ENCODE measurements at places on chromosomes 5 and 9.

GRCh38 chr5:127602896-127603844 is 45.7 kb upstream of the CTXN3 start:
- no peak for DNase-seq

GRCh38 chr9:79974806-79975422 is 403.1 kb downstream of the TLE4 start:
- no peak for DNase-seq

DNA sequence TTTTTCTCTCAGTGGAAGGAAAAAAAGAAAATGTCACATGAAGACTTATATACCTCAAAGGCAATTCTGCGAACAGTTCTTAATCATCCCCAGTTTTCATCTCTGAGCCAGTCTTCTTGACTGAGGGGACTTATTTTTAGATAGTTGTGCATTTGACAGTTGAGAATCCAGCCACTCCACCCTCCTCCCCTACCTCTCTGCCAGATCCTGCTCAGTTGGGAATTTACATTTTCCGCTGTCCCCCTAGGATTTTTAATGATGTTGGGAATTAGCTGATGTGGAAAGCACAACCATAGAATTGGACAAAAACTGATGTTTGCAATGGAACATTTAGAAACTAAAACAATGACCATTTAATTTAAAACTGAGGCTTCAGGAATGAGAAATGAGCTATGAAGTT is 194.3 kb upstream of the PIK3R1 start:
- no peak for DNase-seq

GRCh38 chr5:55415071-55415470 is 107.3 kb downstream of the MTREX start:
- DNase-seq, result no peak

GRCh38 chr5:74457876-74458275 is 182.7 kb downstream of the ENC1 start:
- no peak for DNase-seq

DNA sequence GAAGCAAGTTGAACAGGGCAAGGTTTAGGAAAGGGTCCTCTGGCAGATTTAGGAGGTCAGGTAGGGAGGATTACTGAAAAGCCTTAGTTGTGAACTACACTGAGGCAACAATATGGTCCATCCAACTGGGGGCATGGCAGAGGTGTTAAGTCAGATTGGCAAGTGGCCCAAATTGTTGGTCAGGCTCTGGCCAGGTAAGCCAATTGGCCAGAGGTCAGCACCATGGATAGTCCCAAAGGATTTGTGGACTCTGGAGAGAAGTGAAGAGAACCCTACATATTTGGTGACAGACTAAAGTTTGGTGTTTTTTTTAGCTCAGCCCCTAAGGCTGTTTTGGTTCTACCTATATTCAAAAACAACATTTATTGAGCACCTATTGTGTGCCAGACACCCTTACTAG is 39.1 kb upstream of the RASGRF2 start:
- DNase-seq, result no peak

DNA sequence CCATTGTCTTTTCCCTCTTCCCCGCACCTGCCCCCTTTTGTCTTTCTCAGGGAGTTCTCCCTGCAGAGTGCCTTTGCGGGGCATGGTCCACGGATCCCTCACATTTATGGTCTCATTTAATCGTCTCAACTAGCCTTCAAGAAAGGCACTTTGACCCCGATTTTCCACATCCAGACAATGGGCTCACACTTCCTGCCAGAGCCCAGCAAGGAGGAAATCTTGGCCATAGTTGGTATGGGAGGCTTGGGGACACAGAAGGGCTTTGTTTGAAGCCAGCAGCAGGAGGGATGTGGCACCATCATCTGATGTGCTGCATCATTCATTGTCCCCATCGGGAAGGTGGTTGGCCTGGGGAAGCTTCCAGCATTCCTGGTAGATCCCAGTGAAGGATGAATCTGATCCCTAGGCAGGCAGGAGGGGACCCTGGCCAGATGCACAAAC is 24.9 kb downstream of the GSN start:
- DNase-seq, result no peak
